ENCODE measurements at places on chromosomes 6 and 20.

- DNase-seq, result peak; percentile 21
Measured at GRCh38 chr20:11451793-11452291, 465.9 kb upstream of the BTBD3 start.

- DNase-seq, result no peak
Measured at GRCh38 chr6:90610301-90610750, 23.5 kb upstream of the MAP3K7 start.

DNA sequence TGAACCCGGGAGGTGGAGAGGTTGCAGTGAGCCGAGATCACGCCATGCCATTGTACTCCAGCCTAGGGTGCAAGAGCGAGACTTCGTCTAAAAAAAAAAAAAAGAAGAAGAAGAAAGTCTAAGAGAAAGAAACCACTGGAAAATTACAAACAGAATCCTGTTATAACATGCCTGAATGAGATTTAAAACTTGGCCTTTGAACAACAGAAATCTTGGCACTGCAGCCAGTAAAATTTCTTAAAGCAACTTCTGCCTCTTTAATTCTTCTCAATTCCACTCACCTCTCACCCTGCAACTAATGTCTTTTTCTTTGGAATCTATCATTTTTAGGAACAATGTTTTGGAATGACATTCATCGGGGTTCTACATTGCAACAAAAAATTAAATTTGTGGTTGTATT is 26.3 kb downstream of the PM20D2 start:
- no peak for DNase-seq

DNA sequence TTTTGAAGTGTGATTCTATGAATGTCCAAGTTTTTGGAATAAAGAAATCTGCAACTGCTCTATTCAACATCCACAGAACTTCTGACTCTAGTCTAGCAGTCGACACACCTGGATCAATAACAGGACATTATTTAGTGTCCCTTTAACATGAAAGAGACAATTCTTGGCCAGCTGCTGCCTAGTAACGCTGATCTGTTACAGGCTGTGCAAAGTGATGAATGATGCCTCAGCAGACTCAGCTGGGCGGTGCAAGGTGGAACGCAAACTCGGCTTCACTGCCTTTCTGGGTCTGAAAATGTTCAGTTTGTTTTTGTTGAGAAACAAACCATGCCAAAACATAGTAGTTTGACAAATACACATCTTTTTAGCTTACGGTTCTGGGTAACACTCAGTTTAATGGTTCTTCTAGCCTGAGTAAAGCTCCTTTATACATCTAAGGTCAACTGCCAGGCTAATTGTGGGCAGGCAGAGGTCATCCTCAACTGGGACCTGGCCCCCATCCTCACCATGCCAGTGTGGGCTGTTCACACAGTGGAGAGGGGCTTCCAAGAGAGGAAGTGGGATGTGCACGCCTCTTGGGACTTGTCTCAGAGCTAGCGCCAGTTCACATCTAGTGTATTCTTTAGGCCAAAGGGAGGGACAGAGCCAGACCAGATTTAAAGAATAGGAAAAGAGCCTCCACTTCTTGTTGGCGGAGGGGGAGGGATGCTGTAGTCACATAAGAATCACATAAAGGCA is 879.7 kb downstream of the QKI start:
- no peak for DNase-seq

- no peak for DNase-seq
Measured at GRCh38 chr6:4698901-4699659, 77.1 kb upstream of the CDYL start.

- no peak for DNase-seq
Measured at GRCh38 chr6:36125575-36125974, 4.7 kb upstream of the MAPK13 start.
